Hematopoietic multipotent progenitor cell treated with erythropoietin and hydrocortisone succinate and interleukin-3 and kit ligand, for 8 days (in vitro differentiated cells): ENCODE measurements at places on chromosomes 16 and 17.
A peak's percentile ranks its signal among the peaks of the same experiment; 100 is the strongest.

DNA sequence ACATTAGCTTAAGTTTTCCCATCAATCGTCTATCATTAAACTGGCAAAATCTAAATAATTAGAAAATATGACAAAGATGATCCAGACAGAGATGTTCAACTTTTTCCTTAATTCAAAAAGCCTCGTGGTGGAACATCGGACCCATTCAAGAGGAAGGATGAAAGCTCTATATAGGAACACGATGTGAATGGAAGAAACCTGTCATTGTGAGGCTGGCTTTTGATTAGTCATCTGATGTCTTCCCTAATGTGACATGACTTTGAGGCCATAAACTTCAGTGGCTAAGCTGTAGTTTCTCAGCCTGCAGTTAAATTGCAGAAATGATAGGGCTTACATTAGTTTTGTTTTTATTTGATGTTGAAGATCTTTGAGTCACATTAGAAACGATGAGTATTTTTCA, 1.0 kb downstream of the AMZ2 start:
- DNase-seq: peak; percentile 40

GRCh38 chr16:81315271-81316175, 761 bp downstream of the GAN start:
- peak; percentile 49 for DNase-seq

- DNase-seq: peak; percentile 58
Observed at GRCh38 chr16:81366316-81366932, 51.7 kb downstream of the GAN start.

GRCh38 chr17:8956465-8956902, 9.0 kb downstream of the PIK3R5 start:
- DNase-seq: no peak
